ENCODE measurements at places on chromosomes 1 and 21.

GRCh38 chr1:215878128-215878527 lies 311.0 kb downstream of the KCTD3 start:
- no peak for DNase-seq

- no peak for DNase-seq
Observed at GRCh38 chr1:87146986-87147385, 181.7 kb upstream of the LMO4 start.

- no peak for DNase-seq
Observed at GRCh38 chr1:159932296-159933285, 7.3 kb upstream of the TAGLN2 start.

DNA sequence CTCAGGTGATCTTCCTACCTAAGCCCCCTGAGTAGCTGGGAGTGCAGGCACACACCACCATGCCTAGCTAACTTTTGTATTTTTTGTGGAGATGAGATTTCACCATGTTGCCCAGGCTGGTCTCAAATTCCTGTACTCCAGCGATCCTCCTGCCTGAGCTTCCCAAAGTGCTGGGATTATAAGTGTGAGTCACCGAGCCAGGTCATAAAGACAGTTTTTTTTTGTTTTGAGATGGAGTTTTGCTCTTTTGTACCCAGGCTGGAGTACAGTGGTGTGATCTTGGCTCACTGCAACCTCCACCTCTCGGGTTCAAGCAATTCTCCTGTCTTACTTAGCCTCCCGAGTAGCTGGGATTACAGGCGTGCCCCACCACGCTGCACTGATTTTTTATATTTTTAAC lies 42.1 kb downstream of the KIF1B start:
- DNase-seq, result no peak

- DNase-seq, result no peak
Observed at GRCh38 chr1:212141404-212141803, 105.9 kb downstream of the DTL start.

DNA sequence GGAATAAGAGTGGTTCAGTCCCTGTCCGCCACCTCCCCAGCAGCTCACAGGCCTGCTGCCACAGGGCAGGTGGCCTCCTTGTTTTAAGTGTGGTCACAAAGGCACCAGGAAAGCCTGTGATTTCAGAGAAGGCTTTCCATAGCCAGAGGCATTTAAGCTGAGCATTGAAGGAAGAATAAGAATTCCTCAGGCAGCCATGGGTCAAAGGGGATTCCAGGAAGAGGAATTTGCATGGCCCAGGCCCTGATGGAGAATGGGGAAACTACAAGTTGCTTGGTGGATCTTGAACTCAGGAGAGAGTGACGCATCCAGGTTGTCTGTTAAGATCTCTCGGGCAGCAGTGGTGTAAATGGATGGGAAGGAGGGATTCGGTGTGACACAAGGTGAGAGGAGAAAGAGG lies 66.7 kb downstream of the KLHDC7A start:
- no peak for DNase-seq

- no peak for DNase-seq
Observed at GRCh38 chr1:8666389-8667167, 150.9 kb downstream of the RERE start.

DNA sequence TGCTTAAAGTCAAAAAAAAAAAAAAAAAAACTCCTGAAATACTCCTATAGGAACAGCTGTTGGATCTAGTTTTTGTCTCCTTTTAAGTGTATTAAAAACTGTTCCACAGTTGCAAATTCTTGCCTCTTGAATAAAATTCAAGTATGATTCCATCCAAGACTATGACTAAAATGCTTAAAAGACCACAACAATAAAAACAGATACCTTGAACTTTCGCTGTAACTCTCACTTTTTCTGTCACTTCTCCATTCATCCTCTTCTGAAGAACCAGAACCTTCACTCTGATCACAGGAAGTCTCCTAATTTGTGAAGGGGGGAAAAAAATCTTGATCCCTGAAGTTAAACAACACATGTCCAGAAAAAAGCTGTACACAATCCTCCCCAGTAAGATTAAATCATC lies 55.0 kb upstream of the PSMG1 start:
- no peak for DNase-seq

- DNase-seq, result no peak
Observed at GRCh38 chr1:18064534-18064933, 43.1 kb upstream of the IGSF21 start.

DNA sequence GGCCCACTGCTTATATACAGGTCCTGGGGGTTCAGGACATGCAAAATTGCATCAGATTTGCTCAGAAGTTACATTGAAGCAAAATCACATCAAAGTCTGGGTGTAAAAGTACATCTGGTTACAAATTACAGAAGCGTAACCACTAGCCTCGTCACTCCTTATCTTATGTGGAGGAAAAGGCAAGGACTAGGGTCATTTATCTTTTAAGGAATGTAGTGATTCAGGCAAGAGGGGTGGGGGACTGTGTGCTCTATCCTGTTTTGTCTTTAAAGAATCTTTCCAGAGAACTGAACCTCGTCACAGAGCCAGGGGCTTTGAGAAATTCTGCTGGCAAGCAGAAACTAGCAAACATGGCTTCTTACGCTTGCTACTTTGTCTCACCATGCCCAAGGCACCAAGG lies 61.1 kb upstream of the RAB4A start:
- no peak for DNase-seq

DNA sequence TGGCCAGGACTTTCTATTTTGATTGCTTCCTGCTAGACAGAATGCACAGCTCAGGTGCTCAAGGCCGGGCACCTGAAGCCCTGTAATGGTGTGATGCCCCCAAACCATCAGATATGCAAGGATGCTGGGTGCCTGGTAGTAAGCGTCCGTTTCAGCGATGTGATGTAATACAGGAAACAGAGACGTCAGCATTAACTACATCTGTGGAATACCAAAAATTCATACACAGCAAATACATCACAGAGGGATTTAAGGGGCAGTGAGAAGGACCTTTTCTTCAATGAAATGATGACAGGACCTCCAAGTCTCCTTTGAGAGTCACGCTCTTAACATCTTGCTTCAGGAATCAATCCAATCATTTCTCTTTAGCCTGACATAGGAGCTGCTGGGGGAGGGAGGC lies 64.4 kb downstream of the SIM2 start:
- DNase-seq, result no peak

DNA sequence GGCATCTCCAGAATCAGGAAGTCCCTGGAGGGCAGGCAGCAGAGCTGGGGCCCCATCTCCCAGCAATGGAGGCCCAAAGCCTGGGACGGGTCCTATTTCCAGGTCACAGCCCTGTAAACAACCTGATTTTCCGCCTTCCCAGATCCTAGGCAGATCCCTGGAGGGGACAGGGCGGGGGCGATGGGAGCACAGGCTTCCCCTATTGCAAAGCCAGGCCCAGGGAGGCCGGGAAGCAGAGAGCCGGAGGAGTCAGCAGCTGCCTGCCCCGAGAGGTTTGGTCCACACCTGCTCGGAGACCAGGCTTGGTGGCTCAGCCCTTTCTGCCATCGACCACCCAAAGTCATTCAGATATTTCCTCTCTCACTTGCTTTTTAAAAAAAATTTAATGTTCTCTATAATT lies 29.2 kb downstream of the CASZ1 start:
- DNase-seq, result no peak

DNA sequence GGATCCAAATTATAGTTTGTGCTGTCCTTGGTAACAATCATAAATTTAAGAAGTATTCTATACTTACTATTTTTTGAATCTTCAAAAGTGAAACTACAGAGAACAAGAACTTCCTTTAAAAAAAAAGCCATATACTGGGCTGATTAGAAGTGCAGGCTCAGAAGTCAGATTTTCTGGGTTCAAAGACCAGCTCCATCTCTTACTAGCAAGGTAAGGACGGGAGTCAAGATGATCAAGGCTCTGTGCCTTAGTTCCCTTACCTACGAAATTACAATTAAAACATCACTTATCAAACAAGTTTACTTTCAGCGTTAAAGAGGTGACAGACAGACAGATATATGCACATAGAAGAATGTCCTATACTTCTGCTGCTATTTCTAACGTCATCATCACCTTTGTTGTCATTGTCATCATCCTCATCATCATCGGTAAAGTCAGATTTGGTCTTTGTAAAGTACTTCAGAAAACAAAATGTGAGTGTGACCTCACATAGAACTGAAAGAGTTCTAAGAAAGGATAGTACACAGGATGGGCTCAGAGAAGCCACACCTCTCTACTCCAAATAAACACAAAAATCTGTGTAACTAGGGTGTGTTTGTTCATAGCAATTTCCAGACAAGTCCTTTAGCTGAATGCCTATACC lies 178.7 kb downstream of the VAV3 start:
- no peak for DNase-seq

DNA sequence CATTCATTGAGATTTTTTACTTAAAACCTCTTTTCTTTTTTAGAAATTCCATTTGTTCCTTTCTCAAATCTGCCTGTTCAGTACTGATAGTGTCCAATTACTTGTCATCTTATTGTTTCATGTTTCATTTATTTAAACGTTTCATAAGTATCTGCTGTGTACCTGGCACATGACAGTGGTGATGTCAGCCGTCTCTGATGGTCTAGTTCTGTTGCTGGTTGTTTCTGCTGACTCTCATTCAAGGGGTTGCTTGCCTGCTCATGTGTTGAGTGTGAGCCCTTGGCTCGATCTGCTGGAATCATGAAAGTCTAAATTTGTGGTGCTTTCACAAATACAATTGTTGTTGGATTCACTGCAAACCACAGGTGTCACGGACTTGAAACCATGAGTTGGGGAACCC lies 25.5 kb upstream of the C2CD2 start:
- no peak for DNase-seq

DNA sequence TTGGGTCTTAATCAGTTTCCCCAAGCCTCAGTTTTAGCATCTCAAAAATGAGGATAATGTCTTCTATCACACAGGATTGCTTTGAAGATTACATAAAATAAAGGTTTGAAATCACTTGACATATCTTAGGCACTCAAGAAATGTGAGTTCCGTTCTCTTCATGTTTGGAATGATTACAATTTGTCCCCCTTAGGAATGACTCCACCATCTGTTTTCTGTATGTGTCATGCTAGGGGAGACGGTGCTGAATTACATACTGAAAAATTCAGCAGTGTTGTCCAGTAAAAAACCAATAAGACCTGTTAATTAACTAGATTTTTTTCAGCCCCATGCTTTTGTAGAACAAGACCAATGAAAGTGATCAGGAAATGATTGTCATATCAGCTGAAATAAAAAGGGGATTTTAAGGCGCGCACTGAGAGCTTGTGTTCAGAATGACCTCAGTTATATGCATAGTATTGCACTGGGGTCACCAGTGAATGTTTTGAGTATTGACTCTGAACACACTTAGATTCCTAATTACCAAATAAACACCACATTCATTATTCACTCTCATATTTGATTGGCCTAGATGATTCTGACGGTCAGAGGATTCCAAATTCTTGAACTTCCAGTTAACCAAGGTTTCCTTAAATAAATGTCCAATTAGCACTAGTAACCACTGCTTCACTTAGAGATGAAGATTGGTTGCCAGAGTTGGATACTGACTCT lies 114.5 kb upstream of the KCNK2 start:
- no peak for DNase-seq

DNA sequence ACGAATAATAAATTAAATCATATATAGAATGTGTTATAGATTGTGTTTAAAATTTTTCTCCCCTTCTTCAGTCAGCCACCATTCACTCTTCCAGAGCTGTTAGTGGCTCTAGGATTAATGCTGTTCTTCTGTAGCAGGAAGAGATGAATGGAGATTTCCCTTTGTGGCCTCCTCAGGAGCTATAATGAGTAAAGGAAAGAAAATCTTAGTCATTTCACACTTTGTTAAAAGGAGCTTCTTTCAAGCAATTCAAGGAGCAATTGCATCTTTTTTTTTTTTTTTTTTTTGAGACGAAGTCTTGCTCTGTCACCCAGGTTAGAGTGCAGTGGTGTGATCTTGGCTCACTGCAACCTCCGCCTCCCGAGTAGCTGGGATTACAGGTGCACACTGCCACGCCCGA lies 23.7 kb upstream of the TMCO2 start:
- DNase-seq, result no peak

DNA sequence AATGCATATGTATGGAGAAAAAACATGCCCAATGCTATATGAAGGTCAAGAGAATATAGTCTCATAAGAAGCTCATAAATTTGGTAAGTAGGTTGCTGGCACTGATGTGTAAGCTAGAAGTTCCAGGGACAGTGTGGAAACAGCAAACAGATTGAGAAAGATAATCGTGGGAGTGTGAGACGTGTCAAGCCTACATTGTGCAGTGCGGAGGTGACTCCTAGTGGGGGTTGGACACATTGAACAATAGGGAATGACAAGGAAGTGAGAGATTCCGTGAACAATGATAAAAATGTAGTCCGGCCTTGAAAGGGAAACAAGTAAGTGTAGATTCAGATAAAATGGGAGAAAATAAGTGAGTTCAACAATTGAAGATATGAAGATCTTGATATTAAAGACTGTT lies 788.4 kb upstream of the PRMT6 start:
- DNase-seq, result no peak

DNA sequence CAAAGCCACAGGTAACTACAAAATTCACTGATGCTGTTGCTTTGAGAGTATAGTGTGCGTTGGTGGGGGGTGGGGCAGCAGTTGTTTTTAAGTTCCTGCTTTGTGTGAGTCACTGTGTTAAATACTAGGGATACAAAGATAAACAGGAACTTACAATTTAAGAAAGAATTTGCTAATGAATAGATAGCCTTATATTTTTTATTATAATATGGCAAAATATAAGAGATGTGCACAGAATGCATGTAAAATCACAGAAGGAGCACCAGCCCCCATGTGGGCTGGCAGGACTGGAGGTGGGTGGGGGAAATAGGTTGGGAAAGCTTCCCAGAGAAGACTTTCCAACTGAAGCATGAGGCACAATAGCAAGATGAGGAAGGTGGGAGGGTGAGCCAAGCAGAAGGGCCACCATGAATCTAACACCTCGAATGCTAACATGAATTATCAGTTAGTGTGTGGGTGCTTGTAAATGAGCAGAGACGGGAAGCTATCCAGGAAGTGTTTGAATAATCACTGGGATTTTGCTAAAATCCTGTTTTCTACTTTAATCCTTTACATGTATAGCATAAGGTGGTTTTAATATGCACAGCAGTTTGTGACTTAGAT lies 57.0 kb upstream of the RAVER2 start:
- no peak for DNase-seq

DNA sequence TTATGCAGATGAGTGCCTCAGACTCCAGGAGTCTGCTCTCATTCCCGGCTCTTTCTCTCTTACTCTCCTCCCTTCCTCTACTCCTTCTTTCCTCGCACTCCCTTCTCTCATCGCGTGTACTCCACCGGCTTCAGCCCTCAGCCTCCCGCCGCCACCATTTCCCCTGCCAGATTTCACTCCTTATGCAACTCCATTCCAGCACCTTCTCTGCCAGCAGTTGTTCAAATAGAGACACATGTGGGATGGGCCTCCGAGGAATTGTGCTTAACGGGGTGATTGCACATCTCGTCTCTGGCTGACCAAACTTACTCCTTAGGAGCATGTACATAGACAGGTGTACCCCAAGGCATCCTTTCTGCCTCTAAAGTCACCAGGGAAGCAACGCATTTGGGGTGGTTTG lies 2.1 kb downstream of the CNTN2 start:
- DNase-seq, result no peak

All from iPS DF 6.9 (cell line).